Daoy (cell line): ENCODE measurements at places on chromosomes 3 and 15.

GRCh38 chr3:114308830-114309229 lies 15.0 kb downstream of the TIGIT start:
- no peak for DNase-seq

DNA sequence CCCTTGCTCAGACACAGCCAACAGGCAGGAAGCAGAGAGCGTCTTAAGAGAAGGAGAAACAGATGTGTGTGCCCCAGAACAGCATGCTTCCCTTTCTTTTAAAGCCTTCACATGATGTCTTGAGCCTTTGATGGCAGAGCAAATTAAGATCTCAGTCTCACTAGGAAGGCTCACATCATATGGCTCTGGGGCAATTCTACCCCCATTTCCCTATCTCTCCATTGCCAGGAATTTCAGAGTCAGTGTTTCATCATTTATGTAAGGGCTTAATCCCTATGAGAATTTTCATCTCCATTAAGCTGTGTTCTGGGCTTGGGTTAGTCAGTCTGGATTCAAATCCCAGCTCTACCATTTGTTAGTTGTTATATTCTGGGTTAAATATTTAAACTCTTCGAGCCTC lies 41.4 kb upstream of the GLCE start:
- no peak for DNase-seq

GRCh38 chr15:44102675-44103254 lies 92.3 kb downstream of the FRMD5 start:
- DNase-seq: peak; percentile 85

DNA sequence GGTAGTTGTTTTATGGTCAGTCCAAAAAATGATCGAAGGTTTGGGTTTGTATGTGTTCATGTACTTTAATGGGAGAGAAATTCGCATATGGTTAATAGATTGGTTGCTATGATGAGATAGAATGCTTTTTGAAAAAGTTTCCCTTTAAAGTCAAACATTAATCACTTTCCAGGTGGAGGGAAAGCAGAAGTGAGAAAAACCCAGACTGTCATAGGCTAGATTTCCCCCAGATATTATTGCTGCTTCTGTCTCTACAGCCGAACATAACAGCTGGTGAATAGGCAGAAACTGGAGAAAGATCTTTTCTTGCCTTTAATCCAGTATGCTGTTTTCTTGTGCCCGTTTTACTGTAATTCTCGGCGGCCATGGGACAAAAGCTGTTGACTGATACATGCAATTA lies 287.6 kb downstream of the SOX2 start:
- DNase-seq: no peak

GRCh38 chr3:15307580-15307979 lies 24.8 kb downstream of the SH3BP5 start:
- DNase-seq: no peak

- DNase-seq: peak; percentile 67
Observed at GRCh38 chr3:194312743-194313281, 38.3 kb downstream of the CPN2 start.

DNA sequence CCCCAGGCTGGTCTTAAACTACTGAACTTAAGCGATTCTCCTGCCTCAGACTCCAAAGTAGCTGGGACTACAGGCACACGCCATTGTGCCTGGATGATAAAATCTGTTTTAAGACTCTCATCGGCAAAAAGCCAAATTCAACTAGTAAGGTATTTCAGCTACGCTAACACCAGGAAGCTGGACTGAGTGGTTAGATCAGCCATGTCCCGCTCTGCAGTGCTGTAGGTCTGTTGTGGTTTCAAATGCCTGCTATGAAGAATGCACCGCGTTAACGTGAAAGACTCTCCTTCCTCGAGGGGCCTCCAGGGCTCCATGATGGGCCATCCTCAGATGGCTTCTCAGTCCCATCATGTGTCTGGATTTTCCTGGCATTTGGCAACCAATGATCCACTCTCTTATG lies 70.2 kb downstream of the PCOLCE2 start:
- no peak for DNase-seq
